CD4-positive, alpha-beta T cell treated with Interleukin-6 at 100 ng/mL for 8 hours (primary cell): ENCODE measurements at places on chromosomes 13 and 19.

GRCh38 chr19:12156223-12157058, at the start of gene ZNF625:
Gene ZNF625 (minus strand): TSS chr19:12156734. CDS start chr19:12156558, 176 bp downstream.
- peak; percentile 11 for DNase-seq

DNA sequence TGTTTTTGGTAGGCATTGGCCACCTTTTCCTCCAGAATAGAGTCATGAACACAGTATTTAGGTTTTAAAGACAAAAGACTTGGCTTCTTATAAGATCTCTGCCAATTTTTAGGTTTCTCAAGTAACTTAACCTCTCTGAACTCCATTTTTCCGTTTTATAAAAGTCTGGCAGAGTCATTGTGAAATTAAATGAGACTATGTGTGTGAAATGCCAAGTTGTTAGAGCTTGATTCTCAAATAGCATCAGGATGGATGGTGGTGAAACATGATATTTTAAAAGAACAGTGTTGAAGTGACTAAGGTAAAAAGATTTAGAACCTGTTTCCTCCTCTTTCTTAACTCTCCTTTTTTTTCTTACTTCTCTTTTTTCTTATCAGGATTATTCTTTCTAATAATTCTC, 617.7 kb upstream of the SLITRK1 start:
- no peak for DNase-seq

DNA sequence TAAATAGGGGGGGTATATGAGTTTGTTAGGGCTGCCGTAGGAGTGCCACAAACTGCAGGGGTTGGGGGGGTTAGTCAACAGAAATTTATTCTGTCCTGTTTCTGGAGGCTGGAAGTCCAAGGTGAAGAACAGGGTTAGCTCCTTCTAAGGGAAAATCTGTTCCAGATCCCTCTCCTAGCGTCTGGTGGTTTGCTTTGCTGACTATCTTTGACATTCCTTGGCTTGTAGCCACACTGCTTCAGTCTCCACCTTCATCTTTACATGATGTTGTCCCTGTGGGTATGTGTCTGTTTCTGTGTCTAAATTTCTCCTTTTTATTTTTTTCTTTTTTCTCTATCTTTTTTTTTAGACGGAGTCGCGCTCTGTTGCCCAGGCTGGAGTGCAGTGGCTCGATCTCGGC, 8.1 kb upstream of the ICAM1 start:
- DNase-seq, result no peak

- peak; percentile 68 for DNase-seq
These were observed 1.2 kb downstream of the MKNK2 start for GRCh38 chr19:2049741-2050348.

- DNase-seq, result no peak
These were observed 2.6 kb downstream of the SPRYD7 start for GRCh38 chr13:49933511-49933910.

DNA sequence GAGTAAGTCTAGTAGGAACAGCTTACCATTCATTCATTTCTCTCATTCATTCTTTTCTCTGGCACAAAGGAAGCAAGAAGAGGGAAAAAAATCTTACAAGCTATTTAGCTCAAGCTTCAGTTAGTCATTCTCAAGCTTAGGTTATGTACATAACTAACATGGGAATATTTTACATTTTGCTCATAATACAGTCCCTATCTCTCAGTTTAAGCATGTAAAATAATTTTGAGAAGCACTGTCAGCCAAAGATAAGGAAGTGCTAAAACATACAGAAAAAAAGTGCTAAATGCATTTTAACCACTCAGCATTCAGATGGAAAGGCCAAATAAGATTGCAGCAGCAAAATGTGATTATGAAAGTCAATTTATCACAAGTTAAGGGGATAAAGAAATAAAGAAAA, 7.9 kb downstream of the RBM26 start:
- DNase-seq, result no peak
